Left lung (tissue), 14 donors: ENCODE measurements at places on chromosomes 1 and 21. TPM values are rescaled to one million over a fixed set of nuclear protein-coding genes. Genes with fewer than 3 reads are reported as not detected.

SLC25A34 gene
- 1.4 TPM for total RNA-seq

GRCh38 chr1:160702100-160702499 lies 9.5 kb downstream of the CD48 start:
- H3K27ac ChIP-seq = no peak overlapping the region
- no peak overlapping the region for H3K4me3 ChIP-seq
- no peaks in the 10 kb centered on the region for H3K36me3 ChIP-seq
- H3K27me3 ChIP-seq = no peaks in the 10 kb centered on the region
- peaks cover 44% of the 10 kb centered on the region for H3K4me1 ChIP-seq

CA6 gene
- total RNA-seq = not detected

GRCh38 chr1:212045981-212046380 lies 10.4 kb downstream of the DTL start:
- no peak for DNase-seq
- H3K4me3 ChIP-seq = no peak overlapping the region
- no peak overlapping the region for H3K27ac ChIP-seq
- no peaks in the 10 kb centered on the region for H3K4me1 ChIP-seq
- H3K27me3 ChIP-seq = no peaks in the 10 kb centered on the region
- no peaks in the 10 kb centered on the region for H3K36me3 ChIP-seq

GRCh38 chr1:35475856-35476674 lies 81.1 kb downstream of the KIAA0319L start:
- no peaks in the 10 kb centered on the region for H3K36me3 ChIP-seq
- no peak overlapping the region for H3K4me3 ChIP-seq
- no peak overlapping the region for H3K27ac ChIP-seq

- H3K27ac ChIP-seq = no peak overlapping the region
- H3K36me3 ChIP-seq = no peaks in the 10 kb centered on the region
- H3K4me1 ChIP-seq = no peaks in the 10 kb centered on the region
- no peak for DNase-seq
- no peak overlapping the region for H3K4me3 ChIP-seq
Observed at GRCh38 chr1:228031276-228031995, 24.6 kb downstream of the WNT3A start.

GRCh38 chr21:42565206-42565810 lies 51.7 kb downstream of the SLC37A1 start:
- H3K4me3 ChIP-seq = no peak overlapping the region
- no peaks in the 10 kb centered on the region for H3K27me3 ChIP-seq
- peaks cover 8% of the 10 kb centered on the region for H3K4me1 ChIP-seq
- H3K27ac ChIP-seq = no peak overlapping the region
- H3K36me3 ChIP-seq = peaks cover 97% of the 10 kb centered on the region
- no peak for DNase-seq

HP1BP3 gene
- 185 TPM for total RNA-seq

CLCNKA gene
- 0.12 TPM for total RNA-seq

DNA sequence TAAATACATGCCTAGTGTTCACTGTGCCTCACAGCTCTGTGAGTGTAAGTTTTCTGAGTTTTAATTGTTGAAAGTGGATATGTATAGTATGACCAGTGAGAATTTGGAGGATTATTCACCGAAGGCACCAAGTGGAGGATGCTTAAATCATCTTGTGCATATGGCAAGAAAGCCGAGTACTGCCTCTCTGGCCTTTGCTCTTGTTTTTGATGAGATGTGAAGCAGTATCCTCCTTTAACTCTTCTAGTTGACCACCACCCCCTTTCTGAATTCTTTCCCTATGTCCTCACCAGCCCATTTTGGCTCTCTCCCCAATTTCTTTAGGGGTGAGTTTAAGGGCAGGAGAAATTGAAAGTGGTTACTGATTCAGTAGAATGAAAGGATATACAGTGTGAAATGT lies 130.4 kb downstream of the SYT2 start:
- no peaks in the 10 kb centered on the region for H3K36me3 ChIP-seq
- no peaks in the 10 kb centered on the region for H3K27me3 ChIP-seq
- H3K4me3 ChIP-seq = no peak overlapping the region
- H3K4me1 ChIP-seq = peaks cover 28% of the 10 kb centered on the region
- no peak for DNase-seq

GBP3 gene
- total RNA-seq = 32.6 TPM

GRCh38 chr1:84247425-84248220 lies 53.9 kb upstream of the SAMD13 start:
- no peak overlapping the region for H3K27ac ChIP-seq
- no peaks in the 10 kb centered on the region for H3K36me3 ChIP-seq
- H3K4me3 ChIP-seq = no peak overlapping the region
- no peak for DNase-seq
- no peaks in the 10 kb centered on the region for H3K4me1 ChIP-seq

HUNK gene
- total RNA-seq = 6.1 TPM

GRCh38 chr1:7079637-7080036 lies 294.4 kb downstream of the CAMTA1 start:
- no peak overlapping the region for H3K27ac ChIP-seq
- no peaks in the 10 kb centered on the region for H3K27me3 ChIP-seq
- H3K4me1 ChIP-seq = no peaks in the 10 kb centered on the region
- H3K36me3 ChIP-seq = no peaks in the 10 kb centered on the region
- no peak for DNase-seq

ATP6V0B gene
- total RNA-seq = 239 TPM

DNA sequence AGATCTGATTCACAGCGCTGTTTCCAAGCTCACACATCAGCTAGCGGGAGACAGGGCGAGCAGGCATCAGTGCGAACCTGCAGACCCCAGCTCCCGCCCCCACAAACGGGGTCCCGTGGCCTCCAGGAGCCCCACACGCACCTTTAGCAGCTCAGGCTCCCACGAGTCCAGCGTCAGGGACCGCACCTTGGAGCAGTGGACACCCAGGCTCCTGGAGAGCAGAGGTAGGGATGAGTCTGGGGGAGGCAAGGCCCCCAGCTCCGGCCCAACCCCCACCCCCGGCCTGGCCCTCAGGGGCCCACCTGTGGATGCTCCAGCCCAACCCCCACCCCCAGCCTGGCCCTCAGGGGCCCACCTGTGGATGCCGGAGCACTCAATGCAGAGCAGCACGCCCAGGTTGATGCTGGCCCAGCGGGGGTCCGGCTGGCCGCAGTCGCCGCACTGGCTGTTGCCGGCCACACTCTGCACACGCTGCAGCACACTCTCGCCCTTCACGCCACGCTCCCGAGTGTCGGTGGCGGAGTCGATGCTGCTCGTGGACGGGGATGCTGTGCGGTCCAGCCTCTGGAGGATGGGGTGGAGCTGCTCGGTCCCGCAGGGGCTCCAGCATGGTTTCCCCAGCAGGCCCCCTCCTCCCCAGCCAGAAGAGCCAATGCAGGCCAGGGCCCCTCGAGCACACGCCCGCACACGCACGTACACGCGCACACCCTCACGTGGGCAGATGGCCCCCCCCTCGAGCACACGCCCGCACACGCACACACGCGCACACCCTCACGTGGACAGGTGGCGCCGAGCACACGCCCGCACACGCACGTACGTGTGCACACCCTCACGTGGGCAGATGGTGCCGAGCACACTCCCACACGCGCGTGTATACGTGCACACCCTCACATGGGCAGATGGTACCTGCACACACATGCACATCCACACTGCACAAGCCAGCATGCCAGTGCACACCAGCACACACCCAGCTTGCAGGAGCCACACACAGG lies 11.4 kb downstream of the ACAP3 start:
- H3K4me1 ChIP-seq = no peaks in the 10 kb centered on the region
- H3K27ac ChIP-seq = no peak overlapping the region
- DNase-seq = no peak
- no peaks in the 10 kb centered on the region for H3K27me3 ChIP-seq

DNA sequence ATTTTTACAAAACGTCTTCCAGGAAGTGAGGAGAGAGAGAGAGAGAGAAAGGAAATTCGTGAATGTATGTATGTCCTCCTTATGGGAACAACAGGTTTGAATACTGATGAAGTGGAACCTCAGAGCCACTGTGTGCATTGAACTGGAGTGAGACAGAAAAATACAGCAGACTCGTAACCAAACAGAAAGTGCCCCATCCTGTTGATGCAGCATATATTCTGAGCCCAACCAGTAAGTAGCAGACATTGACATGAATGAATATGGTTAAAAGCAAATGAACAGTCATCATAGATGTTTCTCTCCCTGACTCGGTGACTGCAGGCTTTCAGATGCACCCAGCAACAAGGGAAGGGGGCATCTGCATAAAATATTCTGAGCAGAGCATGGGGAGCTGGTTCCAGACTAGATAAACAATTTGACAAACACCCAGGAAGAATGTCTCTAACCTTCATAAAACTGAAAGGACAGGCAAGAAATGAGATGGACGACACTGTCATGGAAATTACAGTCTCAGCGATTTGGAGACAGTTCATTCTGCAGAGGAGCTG lies 471.0 kb upstream of the PBX1 start:
- no peaks in the 10 kb centered on the region for H3K36me3 ChIP-seq

DNA sequence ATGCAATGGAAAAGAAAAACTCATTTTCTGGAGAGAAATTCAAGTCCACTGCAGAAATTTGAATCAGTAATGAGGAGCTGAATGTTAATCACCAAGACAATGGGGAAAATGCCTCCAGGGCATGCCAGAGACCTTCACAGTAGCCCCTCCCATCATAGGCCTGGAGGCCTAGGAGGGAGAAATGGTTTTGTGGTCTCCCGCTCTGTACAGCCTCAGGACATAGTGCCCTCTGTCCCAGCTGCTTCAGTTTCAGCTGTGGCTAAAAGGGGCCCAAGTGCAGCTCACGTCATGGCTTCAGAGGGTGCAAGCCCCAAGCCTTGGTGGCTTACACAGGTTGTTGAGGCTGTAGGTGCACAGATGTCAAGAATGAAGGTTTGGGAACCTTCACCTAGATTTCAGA lies 223.0 kb downstream of the GRIK1 start:
- no peak overlapping the region for H3K4me3 ChIP-seq
- no peak overlapping the region for H3K27ac ChIP-seq
- H3K36me3 ChIP-seq = no peaks in the 10 kb centered on the region
- no peaks in the 10 kb centered on the region for H3K4me1 ChIP-seq
